ENCODE measurements at places on chromosomes 3 and 15.

DNA sequence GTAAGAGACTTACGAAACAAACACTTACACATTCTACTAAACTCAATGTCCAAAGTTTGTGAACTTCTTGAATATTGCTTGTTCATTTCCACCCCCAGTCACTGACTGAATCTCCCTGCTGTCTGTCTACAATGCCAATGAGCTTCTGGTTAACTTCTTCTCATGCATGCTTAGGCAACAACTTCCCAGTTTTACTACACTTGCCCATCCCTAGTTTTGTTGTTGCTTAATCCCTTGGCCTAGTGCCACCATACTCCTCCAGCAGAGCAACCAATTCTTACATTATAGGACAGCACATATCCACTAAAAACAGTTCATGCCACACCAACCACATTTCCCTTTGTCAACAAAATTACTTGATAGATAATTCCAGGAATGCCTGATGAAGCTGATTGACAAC, 40.9 kb upstream of the CCR2 start:
- peak; percentile 93 for DNase-seq

DNA sequence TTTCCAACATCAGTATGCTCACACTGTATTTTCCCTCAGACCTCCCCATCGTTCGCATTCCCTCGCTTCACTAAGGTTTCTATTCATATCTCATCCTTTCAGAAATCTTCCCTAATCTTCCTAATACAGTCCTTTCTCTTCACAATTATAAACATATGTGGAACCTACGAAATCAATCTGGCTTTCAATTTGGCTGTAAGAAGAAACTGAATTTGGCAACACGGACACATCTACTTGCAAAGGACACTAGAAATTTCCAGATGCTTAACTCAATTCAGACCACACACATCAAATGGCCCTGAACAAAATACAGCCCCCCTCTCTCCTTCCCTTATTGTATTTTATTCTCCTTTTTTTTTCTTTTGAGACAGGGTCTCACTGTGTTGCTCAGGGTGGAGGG, 39.1 kb upstream of the TM4SF19 start:
- no peak for DNase-seq

DNA sequence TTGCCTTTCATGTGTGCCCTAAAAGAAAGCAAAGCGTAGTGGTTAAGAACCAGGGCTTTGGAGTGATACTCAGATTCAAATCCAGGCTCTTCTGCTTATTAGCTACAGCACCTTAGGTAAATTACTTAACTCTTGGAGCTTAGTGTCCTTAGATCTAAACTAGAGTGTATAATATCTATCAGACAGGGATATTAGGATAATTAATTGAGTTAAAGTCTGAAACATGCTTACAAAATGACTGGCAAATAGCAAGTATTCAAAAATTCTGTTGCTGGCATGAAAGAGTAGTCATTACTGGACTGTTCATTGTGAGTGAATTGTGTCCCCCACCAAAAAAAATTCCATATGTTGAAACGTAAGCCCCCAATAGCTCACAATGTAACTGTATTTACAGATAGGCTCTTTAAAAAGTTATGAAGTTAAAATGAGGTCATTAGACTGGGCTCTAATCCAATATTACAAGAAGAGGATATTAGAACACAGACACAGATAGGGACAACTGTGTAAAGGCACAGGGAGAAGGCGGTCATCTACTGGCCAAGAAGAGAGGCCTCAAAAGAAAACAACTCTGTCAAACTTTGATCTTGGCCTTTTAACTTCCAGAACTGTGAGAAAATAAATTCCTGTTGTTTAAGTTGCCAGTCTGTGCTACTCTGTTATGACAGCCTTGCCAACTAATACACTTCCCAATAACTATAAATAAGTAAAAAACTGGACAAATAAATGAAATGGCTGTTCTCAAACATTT, 60.4 kb upstream of the LRRC3B start:
- DNase-seq: no peak

DNA sequence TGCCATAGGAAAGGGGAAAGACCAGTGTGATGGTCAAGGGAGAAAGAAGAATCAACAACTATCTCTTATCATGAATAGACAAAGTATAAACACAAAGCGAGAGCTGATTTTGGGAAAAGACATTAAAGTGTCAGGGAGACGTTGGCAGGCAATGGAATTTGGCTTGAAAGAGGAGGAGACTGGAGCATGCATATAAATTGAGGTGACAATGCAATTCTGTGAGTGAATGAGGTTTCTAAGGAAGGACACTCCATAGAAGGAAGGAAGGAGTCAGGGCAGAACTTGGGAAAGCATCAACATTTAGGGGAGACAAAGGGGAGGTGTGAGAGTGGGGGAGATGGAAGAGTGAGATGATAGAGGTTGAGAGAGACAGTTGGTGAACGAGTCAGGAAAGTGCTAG, 543.0 kb upstream of the TBL1XR1 start:
- no peak for DNase-seq

DNA sequence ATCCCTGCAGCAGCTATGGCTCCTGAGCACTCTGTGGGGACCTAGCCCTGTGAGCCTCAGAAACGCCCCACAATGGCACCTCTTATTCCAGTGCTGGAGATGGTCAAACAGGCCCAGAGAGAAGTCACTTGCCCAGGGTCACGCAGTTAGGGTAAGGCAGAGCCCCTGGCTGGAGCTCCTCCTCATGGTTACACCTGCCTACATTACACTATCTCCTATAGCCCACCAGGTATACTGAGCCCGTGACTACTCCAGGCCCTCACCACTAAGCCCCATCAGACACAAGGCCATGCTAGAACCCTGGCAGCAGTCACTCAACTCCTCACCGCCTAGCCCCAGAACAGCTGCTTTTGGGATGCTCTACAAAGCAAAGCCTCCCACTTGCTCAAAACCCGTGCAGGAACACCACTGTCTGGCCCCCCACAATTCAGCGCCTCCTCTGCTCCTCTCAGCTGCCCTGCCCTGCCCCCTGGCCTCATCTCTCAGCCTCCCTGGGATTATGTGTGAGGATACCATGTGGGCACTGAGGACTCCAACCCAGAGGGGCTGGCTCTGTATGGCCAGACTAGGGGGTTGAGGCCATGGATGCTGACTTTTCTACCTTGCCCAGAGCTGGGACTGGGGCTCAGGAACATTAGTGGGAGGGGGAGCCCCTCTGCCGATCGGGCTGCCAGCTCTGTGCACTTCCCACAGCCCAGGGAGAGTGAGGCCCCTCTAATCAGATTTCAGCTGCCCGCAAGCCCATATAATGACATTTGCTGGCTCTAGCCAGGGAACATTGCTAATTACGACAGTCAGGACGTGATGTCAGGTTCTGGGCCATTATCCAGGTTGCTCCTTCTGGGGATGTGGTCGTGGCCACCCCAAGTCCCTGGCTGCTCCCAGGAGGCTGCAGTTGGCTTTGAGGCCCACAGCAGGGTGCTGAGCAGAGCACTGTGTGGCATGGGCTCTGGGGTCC, 4.0 kb downstream of the NT5DC2 start:
- no peak for DNase-seq

- no peak for DNase-seq
Measured at GRCh38 chr3:107514453-107514852, 8.3 kb upstream of the BBX start.

Measured in PC-3 (cell line).